Activated naive CD4-positive, alpha-beta T cell treated with Interleukin-2 at 50 U/mL for 16 hours (primary cell): ENCODE measurements at places on chromosomes 5 and 9.

DNA sequence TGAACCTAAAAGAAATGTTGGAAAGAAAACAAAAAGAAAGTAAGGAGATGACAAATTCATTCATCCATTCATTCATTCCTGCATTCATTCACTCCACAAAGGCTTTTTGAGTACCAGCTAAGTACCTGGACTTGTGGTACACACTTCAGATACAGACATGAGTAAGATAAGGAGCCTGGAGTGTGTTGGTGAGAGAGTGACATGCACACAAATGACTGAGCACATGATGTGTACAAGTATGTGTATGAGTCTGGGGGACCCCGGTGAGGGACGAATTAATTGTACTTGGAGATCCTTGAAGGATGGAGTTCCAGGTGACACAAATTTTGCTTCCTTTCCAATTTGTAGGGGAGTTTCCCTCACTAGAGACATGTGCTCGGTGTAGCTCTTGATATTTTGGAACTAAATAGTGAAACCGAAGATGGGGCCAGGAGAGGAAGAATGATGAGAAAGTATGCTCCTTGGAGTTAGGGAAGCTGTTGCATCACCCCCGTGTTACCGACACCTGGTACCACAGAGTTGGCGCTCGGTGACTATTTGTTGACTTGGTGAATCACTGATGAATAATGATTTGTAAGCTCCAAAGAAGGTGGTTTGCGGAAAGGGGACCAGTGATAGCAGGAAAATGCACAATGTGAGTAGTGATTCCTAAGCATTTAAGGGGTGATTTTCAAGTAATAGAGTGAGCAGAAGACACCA is 509.8 kb downstream of the CCDC171 start:
- DNase-seq = no peak

- no peak for DNase-seq
Observed at GRCh38 chr5:79893976-79894375, 97.1 kb downstream of the MTX3 start.

GRCh38 chr5:98282521-98282920 is 490.9 kb upstream of the RGMB start:
- no peak for DNase-seq

DNA sequence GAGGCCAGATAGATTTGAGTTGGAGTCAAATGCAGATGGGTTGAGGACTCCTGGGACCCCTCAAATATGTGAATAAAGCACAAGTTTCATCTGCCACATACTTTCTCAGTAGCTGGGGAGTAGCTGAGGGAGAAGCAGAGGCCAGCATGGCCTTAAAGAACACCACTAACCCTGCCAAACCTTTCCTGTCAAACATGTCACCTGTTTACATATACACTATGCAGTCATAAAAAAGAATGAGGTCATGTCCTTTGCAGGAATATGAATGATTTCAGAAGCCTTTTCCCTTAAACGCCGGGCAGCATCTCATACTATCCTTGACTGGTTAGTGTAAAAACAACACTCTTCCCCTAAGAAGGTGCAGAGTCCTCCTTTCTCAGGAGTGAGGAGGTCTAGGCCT is 25.2 kb upstream of the HSD17B4 start:
- DNase-seq = no peak

GRCh38 chr5:40615586-40616170 is 64.0 kb upstream of the PTGER4 start:
- DNase-seq = no peak

DNA sequence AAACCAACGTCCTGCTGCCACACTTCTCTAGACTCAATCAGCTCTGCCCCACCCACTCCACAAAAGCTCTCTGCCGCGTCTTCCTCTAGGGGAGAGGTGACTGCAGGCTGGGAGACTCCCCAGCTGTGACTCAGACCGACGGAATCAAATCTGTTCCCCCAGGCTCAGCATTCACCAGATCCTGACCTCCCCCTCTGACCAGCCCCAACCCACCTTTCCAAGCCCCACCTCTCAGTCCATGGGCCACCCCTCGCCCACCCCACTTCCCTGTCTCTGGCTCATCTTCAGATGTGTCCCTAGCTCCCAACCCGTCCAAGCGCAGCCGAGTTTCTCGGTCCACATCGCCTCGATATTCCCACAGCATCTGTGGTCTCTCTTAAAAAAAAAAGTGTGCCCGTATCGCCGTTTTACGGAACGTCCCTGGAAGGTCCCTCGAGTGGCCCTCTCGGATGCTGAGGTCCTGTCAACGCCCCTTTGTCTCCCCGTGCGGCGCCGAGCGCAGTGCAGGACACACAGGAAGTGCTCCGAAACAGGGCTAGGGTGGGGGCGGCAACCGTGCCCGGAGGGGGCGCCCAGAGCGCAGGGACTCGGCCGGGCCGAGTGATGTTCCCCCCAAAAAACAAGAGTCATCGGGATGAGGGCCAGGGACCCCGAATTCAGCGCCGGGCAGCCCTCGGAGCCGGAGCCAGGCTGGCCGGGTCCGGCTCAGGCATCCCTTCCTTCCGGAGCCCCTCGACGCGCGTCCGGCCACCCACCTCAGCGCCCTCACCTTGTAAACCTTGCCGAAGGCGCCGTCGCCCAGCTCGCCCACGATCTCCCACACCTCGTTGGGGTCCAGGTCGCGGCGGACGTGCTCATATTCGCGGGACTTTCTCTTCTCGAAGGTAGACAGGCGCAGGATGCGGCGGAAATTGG is 649 bp downstream of the STK10 start:
- DNase-seq = peak; percentile 76

- no peak for DNase-seq
Observed at GRCh38 chr5:158275511-158275910, 416.6 kb upstream of the CLINT1 start.

DNA sequence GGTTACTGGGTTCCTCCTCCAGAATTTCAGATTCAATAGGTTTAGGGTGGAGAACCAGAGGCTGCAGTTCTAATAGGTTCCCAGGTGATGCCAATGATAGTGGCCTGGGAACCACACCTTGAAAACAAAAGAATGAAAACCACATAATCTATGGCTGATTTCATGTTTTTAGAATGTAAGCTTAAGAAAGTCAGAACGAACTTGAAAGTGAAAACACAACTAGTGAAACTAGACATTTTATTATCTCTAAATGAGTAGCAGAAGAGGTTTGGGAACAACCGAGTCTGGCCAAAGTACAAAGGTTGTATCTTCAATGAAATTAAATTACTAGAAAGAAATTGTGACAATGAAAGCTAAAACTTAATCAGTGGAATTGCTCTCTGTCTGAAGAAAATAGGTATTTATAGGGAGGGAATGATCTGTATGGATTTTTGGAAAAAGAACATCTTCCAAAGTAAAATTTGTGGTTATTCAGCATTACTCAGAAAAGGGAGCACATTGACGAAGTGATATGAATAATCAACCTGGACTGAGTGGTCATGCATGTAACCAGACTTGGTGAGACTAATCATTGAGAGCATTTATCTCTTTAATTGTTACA is 24.9 kb upstream of the CEP120 start:
- peak; percentile 7 for DNase-seq

- DNase-seq = no peak
Observed at GRCh38 chr5:133241179-133242092, 189.6 kb downstream of the HSPA4 start.

DNA sequence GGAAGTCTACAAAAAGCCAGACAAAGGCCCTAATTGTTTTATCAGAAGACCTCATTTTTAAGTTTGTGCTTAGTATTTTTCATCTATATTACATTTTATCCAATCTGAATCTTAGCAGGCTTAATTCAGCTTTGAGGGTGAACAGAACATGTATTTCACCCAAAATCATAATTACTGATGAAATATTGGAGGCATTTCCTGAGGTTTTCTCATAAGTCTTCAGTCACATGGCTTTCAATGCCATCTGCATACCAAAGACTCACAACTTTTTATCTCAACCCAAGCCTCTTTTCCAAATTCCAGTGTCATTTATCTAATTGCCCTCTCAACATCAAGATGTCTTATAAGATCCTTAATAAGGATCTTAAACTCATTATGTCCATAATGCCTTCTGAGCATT is 150.8 kb downstream of the TTC39B start:
- DNase-seq = no peak

DNA sequence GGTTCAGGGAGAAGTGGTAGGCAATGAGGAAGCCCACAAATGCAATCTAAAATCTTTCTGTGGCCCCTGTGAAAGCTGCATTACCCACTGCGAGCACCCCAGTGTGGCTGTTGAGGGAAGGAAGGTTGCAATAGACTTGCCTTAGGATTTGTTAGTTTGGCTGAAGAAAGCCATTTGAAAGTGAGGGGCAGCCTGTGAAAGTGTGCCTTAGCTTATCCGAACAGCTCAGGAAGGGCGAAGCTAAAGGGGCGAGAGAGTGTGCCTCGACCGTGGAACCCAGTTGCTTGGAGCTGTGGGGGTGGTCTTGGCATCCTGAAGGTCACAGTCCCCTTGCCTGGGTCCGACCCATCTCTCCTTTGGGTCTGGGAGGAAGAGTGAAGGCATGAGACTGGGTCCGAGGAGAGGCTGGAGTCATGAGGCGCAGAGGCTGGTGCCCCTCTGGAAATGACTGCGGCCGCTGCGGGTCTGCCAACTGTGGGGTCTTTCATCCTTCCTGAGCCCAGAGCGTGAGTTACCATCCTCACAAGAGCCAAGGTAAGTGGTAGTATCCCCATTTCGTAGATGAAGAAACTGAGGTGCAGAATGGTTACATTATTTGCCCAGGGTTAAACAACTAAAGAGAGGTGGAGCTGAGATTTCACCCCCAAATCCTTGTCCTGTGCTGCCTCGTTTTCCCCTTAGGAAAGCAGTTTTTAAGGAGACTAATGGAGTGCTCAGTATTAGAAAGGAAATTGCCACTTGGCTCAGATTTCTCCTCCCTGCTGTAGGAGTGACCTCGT is 24.4 kb downstream of the SLC25A25 start:
- no peak for DNase-seq

GRCh38 chr5:114477816-114478334 is 116.0 kb downstream of the KCNN2 start:
- no peak for DNase-seq

GRCh38 chr5:7169240-7169878 is 226.6 kb upstream of the ADCY2 start:
- DNase-seq = no peak

DNA sequence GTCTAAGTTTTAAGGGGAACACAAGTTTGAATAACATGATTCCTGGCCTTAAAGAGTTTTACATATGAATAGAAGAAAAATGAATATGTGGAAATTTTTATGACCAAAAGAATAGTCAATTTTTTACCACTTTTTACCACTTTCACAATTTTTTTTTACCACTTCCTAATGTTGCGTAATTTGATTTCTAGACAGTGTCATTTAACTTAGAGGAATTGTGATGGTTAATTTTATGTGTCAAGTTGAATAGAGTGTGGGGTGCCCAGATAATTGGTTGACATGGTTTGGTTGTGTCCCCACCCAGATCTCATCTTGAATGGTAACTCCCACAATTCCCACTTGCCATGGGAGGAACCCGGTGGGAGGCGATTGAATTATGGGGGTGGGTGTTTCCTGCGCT is 416.6 kb downstream of the KIF4B start:
- DNase-seq = no peak

- DNase-seq = peak; percentile 39
Observed at GRCh38 chr9:124771867-124772679, 962 bp upstream of the NR6A1 start.

DNA sequence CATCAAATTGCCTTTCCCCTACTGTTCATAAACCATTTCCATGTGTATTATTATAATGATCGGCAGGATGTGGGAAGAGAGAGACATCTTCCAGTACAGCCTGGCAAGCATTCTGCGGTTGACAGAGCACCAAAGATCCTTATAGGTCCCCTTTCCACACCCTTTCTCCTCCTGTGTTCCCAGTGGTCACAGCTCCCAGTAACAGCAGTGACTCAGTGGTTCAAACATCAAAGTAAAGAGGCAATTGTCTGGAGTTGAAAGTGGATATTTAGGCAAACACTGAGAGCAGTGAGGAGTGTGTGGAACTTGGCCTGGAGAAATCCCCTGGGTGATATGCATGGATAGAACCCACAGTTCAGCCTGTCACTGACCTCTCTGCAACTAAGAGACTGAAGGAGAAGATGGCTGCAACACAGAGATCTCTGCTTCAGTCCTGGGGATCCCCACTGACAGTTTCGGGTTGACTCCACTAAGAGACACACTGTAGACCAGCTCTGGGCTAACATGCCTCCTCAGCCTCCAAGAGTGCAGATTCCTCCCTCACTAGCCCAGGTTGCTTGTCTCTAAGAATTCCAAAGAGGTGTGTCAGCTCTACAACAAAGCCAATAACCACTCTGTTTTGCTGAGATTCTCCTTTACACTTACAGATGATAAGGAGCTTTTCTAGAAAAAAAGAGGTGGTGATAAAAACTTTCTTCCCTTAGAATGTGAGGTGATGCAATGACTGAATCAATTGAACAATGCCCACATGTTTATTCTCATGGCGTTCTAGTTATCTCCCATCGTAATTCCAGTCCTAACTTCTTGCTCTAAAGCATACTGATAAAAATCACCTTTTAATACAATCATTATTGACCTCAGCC is 94.4 kb upstream of the IL6ST start:
- DNase-seq = no peak

GRCh38 chr9:136141682-136142413 is 23.2 kb upstream of the TMEM250 start:
- DNase-seq = no peak

DNA sequence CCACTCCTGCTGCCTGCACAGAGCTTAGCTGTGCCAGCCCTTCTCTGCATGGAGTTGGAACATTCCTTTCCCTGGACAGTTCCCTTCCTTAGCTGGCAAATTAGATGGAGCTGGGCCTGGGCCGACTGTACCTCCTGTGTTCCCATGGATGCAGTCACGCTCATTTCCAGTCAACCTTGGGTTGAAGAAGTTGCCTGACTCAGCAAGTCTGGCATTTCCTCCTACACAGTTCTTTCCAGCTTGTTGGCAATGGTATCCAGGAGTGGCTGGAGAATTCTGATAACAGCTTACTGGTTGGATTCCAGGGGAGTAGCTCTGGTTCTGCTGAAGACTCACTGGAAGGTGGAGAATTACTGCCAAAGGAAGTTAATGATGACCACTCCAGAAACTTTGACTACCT is 9.2 kb upstream of the TAF1L start:
- DNase-seq = no peak

GRCh38 chr5:155091768-155092717 is 78.5 kb downstream of the KIF4B start:
- no peak for DNase-seq

GRCh38 chr9:94853887-94854286 is 127.4 kb downstream of the AOPEP start:
- DNase-seq = no peak

DNA sequence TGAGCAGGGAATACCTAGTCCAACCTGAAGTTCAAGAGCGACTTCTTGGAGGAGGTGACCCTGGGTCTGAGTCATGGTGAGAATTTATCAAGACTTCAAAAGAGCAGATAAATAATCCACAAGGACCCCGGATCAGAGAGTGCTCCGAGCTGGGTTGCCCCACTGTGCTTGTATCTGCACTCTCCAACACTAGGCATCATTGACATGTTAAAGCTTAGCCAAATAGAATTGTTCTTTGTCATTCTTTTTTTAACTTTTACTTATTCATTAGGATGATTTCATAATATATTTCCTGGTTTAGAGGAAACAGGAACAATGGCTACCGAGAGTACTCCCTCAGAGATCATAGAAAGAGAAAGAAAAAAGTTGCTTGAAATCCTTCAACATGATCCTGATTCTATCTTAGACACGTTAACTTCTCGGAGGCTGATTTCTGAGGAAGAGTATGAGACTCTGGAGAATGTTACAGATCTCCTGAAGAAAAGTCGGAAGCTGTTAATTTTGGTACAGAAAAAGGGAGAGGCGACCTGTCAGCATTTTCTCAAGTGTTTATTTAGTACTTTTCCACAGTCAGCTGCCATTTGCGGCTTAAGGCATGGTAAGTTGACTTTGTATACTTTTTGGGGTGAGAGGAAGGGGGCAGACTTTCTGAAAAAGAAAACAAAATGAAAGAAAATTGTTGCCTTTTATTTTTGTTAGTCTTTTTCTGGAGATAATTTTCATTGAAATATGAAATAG is at the start of gene CARD6:
Gene CARD6, plus strand, starts transcription at position 300 of the 738 bp plus-strand sequence. Its CDS starts 16 bp downstream, at position 316.
- no peak for DNase-seq
